Left cardiac atrium (tissue), 4 donors: ENCODE measurements at places on chromosomes 11 and 22.

- DNase-seq = no peak
Observed at GRCh38 chr22:28120691-28121592, 201.9 kb upstream of the PITPNB start.

DNA sequence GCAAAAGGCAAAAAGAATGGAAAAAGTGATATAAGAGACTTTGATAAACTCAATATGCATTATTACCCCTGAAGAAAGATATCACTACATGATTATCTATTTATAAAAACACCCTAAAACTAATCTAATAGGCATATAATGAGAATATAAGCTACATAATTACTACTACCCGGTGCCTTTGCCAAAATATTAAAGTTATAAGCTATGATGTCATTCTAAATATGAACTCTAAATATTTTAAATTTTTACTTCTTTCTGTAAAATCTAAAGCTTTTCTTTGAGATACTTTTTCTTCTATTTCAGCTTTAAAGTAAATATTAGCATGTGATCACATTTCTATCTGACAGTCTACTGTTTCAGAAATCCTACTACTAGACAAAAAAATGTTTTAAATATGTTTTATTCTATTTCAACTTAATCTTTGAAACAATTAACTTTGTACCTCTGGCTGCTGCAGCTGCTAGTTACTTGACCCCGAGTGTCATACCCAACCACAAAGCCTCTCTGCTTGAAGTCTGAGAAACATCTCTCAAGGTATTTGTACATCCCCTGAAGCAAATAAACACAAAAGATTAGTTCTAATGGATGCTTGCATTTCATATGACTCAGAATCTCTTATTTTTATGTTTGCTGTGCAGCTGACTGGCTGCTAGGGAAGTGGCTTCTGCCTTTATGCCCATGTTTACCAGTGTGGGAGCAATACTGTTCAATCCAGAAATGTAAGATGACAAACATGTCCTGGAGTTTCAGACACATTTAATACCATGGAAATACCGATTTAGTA, 26.8 kb downstream of the PGM2L1 start:
- DNase-seq = no peak

DNA sequence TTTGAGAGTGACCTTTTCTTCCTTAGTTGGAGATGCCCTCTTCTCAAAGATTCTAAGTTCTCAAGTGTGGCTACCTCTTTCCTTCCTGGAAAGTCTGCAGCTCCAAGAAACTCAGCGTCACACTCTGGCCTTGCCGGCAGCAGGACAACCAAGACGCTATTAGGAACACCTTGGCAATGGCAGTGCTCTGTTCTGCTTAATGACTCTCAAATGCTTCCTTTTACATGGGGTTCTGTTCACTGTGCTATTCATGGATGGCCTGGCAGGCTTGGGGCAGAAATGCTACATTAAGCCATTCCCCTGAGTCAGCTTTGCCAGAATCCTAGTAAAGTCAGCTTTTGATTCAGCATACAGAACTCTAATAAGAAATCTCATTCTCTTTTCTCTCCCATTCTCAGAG, 25.9 kb downstream of the LARGE2 start:
- DNase-seq = no peak

DNA sequence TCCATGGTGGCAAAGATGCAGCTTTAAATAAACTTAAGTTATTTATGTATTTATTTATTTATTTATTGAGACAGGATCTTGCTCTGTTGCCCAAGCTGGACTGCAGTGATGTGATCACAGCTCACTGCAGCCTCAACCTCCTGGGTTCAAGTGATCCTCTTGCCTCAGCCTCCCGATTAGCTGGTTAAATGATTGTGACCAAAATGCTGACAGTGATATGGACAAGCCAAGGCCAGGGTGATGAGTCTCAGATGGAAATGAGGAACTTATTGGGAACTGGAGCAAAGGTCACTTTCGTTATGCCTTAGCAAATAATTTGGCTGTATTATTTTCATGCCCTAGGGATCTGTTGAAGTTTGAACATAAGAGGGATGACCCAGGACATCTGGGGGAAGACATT, 9.3 kb upstream of the LRP5 start:
- DNase-seq = no peak

GRCh38 chr11:120229451-120230424, 10.2 kb upstream of the POU2F3 start:
- DNase-seq = no peak
